ENCODE measurements at places on chromosomes 2 and 18.

- DNase-seq, result no peak
Measured at GRCh38 chr18:78911751-78912283, 67.8 kb upstream of the SALL3 start.

GRCh38 chr2:233468047-233468740 is 98.4 kb downstream of the USP40 start:
- no peak for DNase-seq

DNA sequence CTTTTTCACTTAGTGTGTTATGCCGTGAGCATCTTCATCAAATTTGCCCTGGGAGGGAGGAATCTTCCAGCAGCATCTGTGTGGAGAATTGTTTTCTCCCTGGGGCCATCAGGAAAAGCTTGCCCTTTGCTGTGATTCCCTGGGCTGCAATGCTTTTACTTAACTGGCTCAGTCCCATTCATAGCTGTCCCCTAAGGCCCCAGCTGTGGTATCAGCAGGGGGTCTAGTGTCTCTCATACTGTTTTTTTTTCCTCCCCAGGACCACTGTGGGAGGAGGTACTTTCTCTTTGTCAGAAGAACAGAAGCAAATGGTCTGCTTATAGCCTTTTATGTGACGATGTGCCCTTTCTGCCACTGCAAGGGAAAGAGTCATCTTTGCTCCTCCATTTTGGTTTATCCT is 176.8 kb upstream of the CELF4 start:
- DNase-seq, result no peak

DNA sequence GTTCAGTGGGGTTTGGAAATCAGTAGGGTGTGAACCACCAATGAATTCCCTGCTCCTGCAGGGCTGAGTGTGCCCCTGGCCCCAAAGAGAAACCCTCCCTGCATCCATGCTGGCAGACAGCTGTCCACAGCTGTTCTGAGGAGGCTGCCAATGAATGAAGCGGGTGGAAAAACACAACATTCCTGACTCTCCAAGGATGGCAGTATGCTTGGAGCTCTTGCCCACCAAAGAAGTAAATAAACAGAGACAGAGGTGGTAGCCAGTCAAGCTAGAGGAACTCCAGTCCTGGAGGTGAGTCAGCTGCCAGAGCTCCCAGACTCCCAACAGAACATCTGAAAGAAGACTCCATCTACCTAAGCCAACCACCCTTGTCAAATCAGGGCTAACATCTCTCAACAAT is 6.2 kb downstream of the ZBTB7C start:
- no peak for DNase-seq

DNA sequence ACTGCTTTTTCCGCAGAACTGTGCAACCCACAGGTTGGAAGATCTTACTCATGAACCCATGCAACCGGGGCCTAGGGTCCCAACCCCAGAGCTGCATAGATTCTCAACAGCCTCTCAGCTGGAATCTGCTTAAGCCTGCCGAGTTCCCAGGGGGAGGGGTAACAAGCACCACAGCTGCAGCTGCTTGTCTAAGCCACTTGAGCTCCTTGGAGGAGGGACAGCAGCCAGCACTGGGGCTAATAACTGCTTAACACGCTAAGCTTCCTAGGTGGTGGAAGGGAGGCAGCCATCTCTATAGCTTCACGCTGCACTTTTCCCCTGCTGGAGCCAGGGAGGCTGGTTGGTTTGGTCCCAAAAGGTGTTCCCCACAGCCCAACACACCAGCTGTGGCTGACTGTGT is 311.6 kb downstream of the DSC3 start:
- DNase-seq, result no peak

- no peak for DNase-seq
Measured at GRCh38 chr2:61885896-61886603, 2.4 kb downstream of the CCT4 start.

GRCh38 chr2:60958800-60959199 is 58.7 kb upstream of the PEX13 start:
- no peak for DNase-seq

- no peak for DNase-seq
Measured at GRCh38 chr18:38933322-38933721, 1367.7 kb upstream of the CELF4 start.

GRCh38 chr2:101442042-101442666 is 32.8 kb downstream of the RFX8 start:
- no peak for DNase-seq

DNA sequence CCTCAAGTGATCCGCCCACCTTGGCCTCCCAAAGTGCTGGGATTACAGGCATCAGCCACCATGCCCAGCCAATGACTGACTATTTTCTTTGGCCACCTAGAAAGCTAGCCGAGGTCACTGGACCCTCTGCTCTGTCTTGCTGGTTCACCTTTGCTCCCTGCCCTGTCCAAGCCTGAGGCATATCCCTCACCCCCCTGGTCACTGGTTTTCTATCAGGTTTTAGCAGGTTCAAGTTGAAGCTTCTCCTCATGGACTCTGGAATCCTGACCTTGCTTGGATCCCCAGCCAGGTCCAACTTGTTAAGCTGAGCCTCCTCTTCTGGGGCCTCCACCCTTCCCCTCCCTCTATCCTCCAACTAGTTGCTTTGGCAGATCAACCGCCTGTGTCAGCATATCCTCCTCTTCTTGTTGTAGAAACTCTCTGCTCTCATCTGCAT is 33.4 kb downstream of the PAX8 start:
- no peak for DNase-seq

DNA sequence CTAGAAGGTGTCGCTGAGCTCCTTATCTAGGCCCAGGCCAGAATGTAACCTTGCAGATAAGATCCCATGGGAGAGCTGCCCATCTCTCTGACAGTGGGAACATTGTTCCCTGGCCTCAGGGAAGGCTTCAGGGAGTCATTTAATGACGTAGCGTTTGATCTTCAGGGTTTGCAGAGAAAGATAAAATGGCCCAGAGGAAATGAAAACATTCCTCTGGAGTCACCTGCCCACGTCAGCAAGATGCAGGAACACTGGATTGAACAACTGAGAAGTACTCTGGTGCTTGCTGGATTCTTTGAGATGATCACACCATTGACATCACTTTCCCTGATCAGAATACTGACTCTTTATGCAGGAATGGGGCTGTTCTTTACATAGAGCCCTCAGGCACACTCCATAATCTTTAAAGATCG is 51.6 kb downstream of the MAPK4 start:
- no peak for DNase-seq

- no peak for DNase-seq
Measured at GRCh38 chr2:172552547-172553291, 3.2 kb upstream of the PDK1 start.

GRCh38 chr2:23036629-23037028 is 348.4 kb upstream of the KLHL29 start:
- DNase-seq, result no peak

DNA sequence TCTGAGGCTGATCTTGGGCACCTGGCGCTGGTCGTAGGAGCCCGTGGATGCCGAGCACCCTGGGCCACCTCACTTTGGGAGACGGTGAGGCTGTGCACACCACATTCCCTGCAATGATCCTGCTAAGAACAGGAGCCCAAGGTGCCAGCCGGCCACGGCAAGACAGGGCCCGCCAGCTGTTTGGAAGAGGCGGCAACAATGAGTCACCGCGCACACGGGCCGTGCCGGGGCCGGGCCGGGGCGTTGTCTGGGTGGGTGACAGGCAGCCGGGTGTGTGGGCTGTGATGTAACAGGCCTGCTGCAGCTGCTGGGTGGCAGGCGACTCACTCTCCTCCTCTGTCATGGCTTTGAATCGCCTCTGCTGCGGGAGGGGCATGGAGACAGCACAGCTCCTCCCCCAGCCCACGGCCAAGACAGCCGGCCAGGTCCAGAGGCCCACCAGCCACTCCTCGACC is 49.7 kb upstream of the ODC1 start:
- no peak for DNase-seq

GRCh38 chr2:163723881-163724280 is 11.9 kb downstream of the FIGN start:
- no peak for DNase-seq

DNA sequence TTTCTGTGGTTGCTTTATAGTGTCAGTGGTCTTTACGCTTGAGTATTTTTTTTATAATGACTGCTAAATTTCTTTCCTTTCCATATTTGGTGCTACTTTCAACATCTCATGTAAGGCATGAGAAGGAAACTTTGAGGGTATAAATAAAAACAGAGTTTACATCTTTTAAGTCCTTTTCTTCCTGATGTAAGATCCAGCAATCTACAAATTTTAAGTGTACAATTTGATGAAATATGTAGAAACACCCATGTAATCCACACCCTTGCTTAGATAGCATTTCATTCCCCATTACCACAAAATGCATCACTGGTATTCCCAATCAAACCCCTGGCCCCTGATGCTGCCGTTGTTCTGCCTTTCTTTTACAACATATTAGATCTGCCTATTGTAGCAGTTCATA is 769.1 kb downstream of the CCDC85A start:
- DNase-seq, result no peak

GRCh38 chr2:119240311-119241204 is 16.9 kb downstream of the STEAP3 start:
- no peak for DNase-seq
